Jurkat, Clone E6-1 (cell line): ENCODE measurements at places on chromosomes 16 and 17.

GRCh38 chr17:28599311-28600184, 723 bp upstream of the SPAG5 start:
- DNase-seq, result peak; percentile 40

GRCh38 chr17:32446949-32447348, 2.6 kb downstream of the PSMD11 start:
- no peak for DNase-seq

GRCh38 chr17:2563061-2563460, 30.4 kb upstream of the PAFAH1B1 start:
- DNase-seq, result no peak

- no peak for DNase-seq
Observed at GRCh38 chr16:86809458-86809955, 231.2 kb downstream of the FOXL1 start.

DNA sequence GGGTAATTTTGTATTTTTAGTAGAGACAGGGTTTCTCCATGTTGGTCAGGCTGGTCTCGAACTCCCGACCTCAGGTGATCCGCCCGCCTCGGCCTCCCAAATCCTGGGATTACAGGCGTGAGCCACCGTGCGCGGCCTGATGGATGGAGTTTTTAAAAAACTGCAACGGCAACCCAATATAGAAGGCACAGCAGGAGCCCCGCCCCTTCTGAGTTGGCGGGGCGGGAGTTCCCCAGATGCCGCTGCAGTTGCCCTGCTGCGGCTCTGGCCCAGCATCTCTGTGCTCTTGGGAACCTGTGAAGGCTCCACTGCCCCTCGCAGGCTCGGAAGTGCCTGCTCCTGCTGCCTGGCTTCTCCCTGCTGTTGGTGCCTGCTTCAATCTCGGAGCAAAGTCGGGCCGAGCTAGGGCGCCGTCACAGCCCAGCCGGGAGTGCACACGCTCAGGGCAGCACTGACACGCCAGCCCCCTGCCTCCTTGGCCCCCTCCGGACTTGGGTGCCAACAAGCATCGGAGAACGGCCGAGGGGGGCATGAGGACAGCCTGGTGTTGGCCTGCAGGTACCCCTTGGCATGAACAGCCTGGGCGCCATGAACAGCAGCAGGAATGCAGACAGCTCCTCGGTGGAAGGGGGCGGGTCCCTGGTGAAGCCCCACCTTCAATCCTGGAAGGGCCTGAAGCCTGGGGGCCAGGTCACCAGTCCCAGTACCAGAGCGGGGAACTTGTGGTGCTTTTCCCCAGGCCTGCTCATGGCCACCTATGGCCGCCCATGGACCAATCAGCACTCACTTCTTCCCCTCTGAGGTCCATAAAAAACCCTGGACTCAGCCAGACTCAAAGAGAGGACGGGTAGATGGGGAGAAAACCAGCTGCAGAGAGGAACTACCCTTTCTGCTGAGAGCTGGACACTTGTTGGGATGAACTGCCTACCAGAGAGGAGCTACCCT, 2.3 kb upstream of the NT5M start:
- DNase-seq, result no peak

DNA sequence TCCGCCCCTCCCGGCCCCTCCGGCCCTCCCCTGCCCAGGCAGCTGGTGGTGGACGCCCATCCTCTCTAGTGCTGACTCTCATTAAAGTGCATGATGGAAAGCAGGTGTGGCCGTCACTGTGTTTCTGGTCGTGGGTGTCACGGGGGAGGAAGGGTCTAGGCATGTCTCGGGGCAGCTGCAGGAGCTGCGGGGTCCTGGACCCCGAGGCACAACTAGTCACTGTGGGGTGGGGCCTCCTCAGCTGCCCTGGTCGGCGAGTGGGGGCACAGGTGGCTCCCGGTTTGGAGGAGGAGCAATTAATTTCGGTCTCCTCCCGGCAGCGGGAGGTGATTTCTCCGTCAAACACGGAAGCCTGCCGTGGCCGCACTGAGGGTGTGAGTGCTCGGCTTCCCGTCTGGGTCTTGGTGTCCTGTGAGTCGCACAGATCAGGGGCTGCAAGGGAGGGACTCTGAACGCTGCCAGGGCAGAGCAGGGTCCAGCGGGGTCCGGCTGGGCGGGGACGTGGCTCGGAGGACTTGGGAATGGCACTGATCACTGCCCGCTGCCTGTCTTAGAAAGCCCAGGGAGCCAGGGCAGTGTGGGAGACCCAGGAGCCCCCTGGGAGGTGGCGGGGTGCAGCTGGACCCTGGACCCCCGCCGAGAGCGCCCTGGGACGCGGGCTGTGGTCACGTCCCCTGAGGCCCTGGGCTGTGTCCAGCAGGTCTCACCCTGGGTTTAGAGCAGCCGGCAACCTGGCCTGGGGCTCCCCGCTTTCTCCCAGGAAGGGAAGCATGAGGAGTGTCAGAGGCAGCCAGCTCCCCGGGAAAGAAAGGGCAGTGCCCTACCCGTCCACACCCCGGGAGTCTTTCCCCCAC, 3.3 kb downstream of the TPSD1 start:
- no peak for DNase-seq
